Daoy (cell line): ENCODE measurements at places on chromosomes 2 and 18. TPM values are rescaled to one million over a fixed set of nuclear protein-coding genes. Genes with fewer than 3 reads are reported as not detected.

Gene RMDN2
- total RNA-seq: 7.4 and 11.4 TPM in 2 replicates

Gene SP140
- total RNA-seq: 0.11 TPM in 1 of 2 replicates, not detected in the other

Gene CAPG
- total RNA-seq: 123 and 141 TPM in 2 replicates

Gene DSG1
- total RNA-seq: not detected in 2 replicates

Gene TRIM43
- not detected in 2 replicates for total RNA-seq
